ENCODE measurements at places on chromosomes 3 and 15.

DNA sequence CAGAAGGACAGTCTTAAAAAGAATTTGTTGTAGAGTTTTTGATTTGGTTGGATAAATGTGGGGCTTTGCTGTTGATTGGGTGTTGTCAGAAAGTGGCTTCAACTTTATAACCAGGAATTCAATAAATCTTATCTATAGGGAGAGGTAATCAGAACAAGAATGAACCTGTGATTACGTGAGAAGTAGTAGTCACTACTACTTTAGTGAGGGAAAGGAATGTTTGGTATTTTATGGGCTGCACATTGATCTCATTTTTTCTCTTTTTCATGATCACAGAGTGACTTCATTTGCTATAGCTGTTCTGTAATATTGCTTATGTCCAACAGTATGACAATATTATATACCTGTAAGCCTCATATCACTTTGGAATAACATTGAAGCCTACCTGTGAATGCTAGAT, 485.2 kb upstream of the BCHE start:
- DNase-seq, result no peak

- DNase-seq, result no peak
These were observed 148.2 kb downstream of the BBX start for GRCh38 chr3:107670986-107671385.

GRCh38 chr15:64600794-64601193, 140.4 kb downstream of the ZNF609 start:
- DNase-seq, result no peak

- no peak for DNase-seq
These were observed 143.5 kb downstream of the NUP210 start for GRCh38 chr3:13276438-13277195.

- DNase-seq, result no peak
These were observed 33.8 kb downstream of the MRAS start for GRCh38 chr3:138381950-138382715.

- no peak for DNase-seq
These were observed 51.6 kb upstream of the SRGAP3 start for GRCh38 chr3:9301091-9301490.

- DNase-seq, result no peak
These were observed 2.9 kb downstream of the IFT57 start for GRCh38 chr3:108219336-108219735.

DNA sequence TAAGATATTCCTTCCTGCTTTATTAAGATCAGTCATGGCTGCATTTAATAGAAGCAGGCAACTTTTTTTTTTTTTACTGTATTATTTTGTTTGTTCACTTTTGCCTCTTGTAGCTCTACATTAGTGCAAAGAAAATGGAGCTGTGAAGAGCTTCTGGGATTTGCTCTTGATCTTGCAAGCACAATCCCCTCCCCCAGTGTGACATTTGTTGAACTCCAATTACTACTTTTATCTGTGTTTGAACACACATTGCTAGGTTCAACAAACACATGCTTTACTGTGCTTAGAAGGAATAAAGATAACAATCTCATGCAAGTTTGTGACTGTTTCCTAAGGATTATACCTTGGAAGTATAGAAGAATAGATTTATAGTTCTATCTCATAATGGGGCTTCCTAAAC, 648.8 kb downstream of the NLGN1 start:
- no peak for DNase-seq

- no peak for DNase-seq
These were observed 6.2 kb downstream of the TSC22D2 start for GRCh38 chr3:150414258-150414657.

- DNase-seq, result peak; percentile 60
These were observed 94.3 kb upstream of the RNF7 start for GRCh38 chr3:141643796-141644195.

DNA sequence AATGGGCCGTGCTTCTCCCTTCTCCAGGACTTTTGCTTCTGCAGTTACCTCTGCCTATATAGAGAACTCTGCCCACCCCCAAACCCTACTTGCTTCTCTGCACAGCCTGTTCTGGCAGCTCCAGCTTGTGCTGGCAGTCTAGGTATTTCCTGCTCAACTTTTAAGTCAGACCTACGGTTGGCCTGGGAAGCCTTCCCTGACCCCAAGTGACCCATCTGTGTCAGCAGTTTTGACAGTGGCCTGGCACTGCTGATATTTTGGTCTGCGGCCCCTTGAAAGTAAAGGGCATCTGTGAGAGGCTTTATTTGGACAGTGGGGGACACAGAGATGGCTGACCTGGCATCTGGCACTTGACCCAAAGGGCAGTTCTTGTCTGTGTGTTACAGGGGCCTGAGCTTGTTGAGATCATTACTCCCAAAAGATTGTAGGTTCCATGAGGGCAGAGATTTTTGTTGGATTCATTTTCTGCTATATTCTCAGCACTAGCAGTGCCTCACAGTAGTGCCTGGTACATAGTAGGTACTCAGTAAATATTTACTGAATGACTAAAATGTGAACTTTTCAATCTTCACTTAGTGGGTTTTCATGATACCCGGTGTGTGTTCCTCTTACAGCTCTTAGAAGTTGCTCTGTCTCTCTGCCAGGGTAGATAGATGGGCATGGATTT, 55.2 kb upstream of the TRAK1 start:
- no peak for DNase-seq

GRCh38 chr3:177145381-177145780, 51.9 kb downstream of the TBL1XR1 start:
- no peak for DNase-seq

DNA sequence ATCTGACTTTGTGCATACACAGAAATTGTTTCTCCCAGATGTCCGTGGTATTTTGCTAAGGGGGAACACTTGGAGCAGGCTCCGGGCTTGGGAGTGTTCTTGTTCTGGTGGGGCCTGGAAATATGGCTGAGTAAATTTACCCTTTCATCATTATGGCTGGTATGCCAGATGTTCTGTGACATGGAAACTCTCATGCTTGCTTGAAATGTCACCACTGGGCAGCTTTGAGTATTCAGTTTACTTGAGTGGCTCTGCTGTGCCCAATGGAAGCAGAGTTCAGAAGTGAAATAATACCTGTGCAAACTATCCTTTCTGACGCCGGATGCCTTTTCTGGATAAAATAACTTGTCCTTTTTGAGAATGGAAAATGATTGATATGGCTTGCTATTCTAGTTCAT, 283.6 kb upstream of the TPM1 start:
- no peak for DNase-seq

DNA sequence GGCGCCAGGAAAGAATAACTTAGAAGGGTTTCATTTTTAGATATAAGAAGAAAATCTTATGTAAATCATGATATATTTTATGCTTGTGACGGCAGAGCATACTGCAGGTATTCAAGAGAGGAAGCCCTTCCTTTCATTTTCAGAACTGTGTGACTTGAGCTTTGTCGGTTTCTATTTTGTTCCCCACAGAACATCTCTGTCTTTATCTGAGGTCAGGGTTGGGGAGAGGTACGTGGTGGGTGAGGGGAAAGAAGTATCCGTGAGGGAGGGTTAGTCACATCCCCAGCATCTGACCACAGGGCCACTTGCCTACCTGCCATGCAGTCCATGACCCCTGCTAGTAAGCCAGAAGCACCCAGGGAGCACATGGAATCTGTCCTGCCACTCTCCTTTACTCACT, 126.5 kb downstream of the DGKG start:
- no peak for DNase-seq

DNA sequence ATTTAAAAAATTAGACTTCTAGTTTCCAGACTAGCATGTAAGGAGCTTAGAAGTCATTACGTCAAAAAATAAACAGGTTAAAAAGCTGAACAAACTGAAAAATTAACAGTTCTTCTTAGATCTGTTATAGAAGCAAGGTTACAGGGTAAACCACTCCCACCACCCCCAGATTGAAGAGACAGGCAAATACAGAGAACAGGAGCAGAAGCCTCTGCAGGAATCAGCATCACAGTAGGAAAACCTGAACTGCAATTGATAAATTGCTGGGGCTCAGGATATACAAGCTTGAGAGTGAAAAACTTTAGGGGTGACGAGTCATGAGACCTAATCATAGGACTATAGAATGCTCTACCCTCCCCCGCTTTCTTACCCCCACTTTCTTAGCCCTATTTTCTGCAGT, 222.3 kb downstream of the UBE2E2 start:
- no peak for DNase-seq

DNA sequence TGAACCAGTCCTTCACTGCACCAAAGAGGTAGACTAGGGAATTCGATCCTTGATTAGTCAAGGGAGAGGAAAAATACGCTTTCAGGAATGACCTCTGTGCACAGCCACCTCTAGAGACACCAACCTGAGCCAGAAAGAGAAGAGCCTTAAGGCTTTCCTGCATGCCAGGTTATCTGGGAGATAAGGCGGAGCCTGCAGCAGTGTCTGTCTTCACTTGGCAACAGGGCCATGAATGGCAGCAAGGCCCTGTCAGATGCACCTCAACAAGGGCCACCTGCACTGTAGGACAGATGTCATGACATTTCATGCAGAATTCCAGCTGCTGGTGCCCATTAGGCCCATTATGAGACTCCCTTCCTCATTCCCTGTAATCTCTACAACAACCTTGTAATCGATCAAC, 88.1 kb downstream of the MEX3B start:
- no peak for DNase-seq

DNA sequence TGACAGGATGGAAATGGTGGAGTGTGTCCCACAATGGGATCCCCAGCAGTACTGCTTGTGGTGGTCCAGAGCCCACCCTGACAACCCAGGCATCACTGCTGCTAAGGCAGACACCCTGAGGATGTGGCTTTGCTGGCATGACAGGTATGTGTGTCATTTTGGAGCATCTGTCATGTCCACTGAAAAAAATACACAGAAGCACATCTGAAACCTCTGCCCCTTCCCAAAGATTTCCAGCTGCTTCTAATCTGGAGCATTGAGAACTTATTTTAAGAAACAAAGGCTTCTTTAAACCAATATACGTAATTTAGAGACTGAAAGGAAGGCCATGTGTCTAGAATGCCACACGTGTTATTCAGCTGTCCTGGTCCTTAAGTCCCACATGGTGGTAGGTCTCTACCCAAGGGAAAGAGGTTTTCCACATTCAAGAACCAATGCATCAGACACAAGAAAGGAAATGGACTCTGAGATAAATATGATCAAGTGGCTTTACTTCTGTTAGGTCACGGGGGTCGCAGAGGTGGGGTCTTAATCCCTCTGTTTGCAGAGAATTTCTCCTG, 88.3 kb downstream of the PDZRN3 start:
- no peak for DNase-seq

DNA sequence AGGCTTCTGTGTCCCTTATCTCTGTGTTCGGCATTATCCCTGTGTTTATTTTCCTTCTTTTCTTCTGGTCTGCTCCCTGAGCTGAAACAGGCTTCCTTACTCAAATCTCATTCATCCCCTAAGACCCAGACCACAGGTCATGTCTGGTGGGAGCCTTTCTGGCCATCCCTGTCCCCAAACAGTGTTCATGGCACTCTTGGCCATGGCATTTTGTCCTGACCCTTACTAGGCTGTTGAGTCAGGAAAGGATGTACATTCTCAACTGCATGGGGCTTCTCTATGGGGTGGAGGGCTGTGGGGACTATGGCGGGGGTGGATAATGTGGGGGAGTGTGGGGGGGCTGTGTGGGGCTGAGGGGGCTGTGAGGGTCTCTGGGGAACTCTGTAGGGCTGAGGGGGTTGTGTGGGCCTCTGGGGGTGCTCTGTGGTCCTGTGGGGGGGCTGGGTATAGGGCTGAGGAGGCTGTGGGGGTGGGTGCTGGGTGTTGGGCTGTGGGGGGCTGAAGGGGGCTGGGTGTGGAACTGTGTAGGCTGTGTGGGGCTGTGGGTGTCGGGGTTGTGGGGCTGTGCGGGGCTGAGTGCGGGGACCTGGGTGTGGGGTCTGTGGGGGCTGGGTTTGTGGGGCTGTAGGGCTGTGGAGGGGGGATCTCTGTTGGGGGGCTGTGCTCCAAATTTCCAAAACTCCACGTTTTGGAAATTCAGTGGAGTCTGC, 64.3 kb downstream of the KLF13 start:
- DNase-seq, result peak; percentile 51

Measured in endodermal cell (in vitro differentiated cells).